Stimulated activated CD8-positive, alpha-beta memory T cell treated with anti-CD3 and anti-CD28 coated beads, Interleukin-2, amount 100 ng/mL, for 1 hour (primary cell): ENCODE measurements at places on chromosomes 12 and 14.

GRCh38 chr12:113378291-113378690 is 19.9 kb downstream of the PLBD2 start:
- no peak for DNase-seq

- no peak for DNase-seq
These were observed 72.5 kb downstream of the NTN4 start for GRCh38 chr12:95718006-95718431.

GRCh38 chr12:18922851-18923250 is 184.9 kb downstream of the CAPZA3 start:
- no peak for DNase-seq

- DNase-seq: no peak
These were observed 68.4 kb downstream of the ANO6 start for GRCh38 chr12:45284096-45284901.

DNA sequence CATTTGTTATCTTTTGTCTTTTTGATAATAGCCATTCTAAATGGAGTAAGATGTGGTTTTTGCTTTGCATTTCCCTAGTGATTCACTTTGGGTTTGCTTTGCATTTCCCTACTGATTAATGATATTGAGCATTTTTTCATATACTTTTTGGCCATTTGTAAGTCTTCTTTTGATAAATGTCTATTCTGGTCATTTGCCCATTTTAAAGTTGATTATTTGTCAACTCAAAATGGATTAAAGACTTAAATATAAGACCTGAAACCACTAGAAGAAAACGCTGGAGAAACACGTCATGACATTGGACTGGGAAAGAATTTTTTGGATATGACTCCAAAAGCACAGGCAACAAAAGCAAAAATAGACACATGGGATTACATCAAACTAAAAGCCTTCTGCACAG is 148.0 kb downstream of the APAF1 start:
- no peak for DNase-seq

DNA sequence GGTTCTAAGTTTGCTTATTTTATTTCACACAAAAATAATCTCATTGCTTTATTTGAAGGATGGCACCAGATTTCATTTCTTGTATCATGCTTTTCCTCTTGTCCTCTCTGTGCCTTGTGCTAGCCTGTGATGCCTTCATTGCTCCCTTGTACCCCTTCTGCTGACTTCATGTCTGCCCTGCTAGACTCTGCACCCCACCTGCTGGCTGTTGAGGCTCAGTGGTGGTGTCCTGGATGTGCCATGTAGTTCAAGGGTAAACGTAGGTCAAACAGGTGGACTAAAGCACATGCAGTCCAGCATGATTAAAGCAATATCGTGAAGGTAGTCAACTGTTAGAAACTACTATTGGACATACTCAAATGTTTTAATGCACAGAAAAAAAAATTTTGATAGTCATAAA is 21.6 kb downstream of the MRPS35 start:
- no peak for DNase-seq

GRCh38 chr12:15693228-15693911 is 95.8 kb downstream of the EPS8 start:
- DNase-seq: no peak

DNA sequence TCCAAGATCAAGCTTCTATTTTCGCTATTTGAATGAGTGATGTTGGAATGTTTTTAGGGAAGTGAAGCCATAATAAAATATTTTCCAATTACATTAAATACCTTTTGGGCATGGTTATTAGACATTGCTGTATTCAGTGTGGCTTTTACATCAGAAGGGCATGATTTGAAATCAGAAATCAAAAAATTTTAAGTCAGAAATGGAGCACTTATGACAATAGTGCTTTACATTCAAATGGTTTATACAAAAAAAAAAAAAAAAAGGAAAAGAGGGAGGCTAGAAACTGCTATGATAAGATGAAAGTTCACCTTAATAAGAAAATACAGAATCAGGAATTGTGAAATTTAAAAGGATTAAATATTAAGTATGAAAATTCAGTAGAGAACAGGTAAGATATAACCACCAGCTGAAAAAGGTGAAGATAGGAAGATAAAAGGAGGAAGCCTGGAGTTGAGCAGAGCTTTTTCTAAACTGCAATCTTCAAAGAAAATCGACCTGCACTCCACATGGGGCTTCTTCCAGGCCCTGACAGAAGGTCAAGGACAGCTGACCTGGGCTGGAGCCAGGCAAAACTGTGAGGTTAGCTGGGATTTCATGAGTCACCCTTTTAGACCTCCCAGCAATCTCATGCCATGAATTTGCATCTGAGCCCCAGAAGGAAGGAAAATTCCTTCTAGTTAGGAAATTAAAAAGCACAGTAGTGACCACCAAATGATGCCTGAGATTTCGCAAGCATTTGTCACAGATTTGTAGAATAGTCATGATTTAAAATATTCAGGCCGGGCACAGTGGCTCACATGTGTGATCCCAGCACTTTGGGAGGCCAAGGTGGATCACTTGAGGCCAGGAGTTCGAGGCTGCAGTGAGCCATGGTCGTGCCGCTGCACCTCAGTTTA is 23.4 kb upstream of the BMP4 start:
- no peak for DNase-seq

DNA sequence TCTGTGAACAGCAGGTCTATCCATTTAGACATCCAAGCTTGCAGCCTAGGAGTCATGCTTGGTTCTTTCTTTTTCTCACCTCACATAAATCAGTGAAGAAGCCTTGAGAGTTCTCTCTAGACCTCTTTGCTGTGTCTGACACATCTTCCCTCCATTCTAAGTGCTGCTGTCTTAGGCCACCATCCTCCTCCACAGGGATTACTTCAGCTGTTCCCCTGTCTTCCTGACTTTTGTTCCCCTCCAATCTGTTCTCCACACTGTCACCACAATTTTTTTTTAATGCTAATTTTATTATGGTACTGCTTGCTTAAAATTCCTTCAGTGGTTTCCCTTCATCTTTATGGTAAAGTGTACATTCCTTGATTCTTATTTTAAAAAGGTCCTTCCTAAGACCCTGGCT is 71.8 kb downstream of the DERA start:
- DNase-seq: no peak

DNA sequence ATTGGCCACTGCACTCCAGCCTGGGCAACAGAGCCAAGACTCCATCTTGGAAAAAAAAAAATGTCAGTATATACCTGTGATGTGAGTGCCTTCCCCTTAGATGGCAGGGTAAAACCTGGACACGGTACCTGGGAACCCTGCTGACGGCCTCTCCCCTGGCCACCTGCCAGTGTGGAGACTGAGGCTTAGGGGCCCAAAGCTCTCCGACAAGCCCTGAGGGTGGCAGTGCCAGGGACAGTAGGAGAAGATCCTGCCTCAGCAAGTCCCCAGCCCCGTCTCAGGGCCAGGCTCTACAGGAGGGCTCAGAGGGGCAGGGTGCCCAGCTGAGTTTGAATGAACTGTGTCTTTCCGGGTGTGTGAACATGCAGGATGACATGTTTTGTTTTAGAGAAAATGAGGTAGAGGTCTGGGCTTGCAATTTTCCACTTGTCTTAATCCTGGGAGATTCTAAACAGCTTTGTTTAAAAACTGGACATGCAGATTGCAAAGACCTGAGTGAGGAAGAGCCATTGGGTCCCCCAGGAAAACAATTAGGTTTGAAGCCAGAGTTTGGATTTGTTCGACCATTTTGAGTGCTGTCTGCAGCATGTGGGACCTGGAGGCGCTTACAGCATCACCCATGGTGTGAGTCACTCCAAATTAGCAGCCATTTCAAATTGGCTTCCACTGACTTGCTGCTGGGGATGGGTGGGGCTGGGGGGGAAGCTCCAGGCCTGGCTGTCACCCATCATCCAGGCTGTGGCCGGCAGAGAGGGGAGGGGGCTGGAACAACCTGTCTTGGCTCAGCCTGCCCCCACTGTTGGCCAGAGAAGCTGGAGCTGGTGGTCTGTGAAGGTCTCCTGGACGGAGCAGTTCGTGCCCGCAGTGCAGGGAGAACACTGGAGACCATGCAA is 10.8 kb downstream of the TSPAN9 start:
- no peak for DNase-seq

DNA sequence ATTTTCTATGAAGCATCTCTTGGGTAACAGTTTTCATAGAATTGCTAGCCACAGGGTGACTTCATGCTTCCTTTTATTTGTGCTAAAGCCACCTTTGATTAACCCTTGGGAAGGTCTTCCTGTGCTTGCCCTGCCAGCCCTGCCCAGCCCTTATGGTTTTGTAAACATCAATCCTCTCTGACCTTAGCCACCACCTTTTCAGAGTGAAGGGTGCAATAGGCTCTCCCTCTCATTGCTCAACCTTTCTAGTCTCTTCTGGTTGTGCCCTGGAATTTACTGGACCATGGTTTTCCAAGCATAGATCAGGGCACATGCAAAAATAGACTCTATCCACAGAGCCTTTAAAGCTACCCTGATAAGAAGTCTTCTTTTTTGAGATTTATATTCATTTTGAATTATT is 77.7 kb upstream of the FRMD6 start:
- DNase-seq: no peak

DNA sequence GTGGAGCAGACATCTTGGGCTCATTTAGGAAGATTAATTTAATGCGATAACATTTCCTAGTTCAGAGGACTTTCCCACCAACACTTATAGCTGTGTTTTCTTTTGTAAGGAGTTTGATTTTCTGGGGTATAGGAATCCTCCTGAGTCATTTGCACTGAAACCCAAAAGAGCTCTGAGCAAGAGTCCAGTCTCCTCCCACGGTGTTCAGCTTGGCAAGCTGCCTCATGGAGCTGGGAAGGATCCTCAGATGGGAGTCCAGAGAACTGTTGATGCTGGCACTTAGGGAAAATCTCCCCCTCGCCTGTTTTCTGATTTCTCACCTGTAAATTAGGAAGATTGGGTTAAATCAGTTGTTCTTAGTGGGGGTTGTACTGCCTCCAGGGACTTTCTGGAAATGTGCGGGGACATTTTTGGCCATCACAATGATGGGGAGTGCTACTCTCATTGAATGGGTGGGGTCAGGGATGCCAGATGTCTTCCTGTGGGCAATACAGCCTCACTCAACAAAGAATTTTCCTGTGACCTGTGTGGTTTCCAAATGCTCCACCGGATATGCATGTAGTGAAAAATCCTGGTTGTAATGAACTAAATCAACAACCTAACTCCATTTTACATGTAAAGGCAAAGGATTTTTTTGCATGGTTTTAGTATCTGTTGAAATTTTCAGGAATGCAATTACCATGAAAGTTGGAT is 150.6 kb downstream of the ADCK1 start:
- DNase-seq: no peak

- no peak for DNase-seq
These were observed 13.8 kb downstream of the CLBA1 start for GRCh38 chr14:104999361-104999760.

DNA sequence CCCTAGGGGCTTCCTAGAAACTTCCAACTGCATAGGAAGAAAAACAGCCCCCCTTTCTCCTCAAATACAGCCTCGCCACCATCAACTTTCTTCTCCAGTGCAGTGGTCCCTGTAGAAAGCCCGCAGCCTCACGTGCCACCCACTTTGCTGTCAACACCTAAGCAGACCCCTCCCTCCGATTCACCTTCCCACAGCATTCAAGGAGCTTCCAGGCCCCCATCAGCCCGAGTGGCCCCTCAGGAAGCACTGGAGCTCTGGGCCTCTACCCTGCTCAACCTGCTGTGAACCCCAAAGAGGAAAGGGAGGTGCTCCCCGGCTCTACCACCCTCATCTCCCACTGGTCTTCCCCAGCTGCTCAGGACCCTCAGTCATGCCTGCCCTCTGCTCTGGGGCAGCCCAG is 55.0 kb downstream of the RNF34 start:
- no peak for DNase-seq

- no peak for DNase-seq
These were observed 49.5 kb downstream of the MAX start for GRCh38 chr14:65052832-65053231.

GRCh38 chr14:79111987-79112501 is 941.9 kb downstream of the NRXN3 start:
- DNase-seq: no peak

DNA sequence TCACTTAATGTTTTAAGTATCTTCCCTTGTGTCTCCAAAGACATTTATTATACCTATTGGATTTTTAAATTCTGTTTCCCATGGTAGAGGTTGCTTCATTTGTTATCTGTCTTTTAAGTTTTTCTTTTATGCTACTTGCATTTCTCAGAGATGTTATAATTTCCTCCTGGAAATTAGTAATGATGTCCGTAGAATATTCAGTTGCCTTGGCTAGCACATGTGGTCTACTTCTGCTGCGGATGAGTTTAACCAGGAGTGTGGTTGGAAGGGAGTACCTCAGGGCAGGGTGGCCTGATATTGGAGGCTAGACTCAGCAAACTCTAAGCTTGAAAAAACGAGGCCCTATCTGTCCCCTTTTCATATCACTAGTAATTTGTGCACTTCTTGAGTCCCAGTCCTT is 8.8 kb upstream of the EVL start:
- DNase-seq: no peak

DNA sequence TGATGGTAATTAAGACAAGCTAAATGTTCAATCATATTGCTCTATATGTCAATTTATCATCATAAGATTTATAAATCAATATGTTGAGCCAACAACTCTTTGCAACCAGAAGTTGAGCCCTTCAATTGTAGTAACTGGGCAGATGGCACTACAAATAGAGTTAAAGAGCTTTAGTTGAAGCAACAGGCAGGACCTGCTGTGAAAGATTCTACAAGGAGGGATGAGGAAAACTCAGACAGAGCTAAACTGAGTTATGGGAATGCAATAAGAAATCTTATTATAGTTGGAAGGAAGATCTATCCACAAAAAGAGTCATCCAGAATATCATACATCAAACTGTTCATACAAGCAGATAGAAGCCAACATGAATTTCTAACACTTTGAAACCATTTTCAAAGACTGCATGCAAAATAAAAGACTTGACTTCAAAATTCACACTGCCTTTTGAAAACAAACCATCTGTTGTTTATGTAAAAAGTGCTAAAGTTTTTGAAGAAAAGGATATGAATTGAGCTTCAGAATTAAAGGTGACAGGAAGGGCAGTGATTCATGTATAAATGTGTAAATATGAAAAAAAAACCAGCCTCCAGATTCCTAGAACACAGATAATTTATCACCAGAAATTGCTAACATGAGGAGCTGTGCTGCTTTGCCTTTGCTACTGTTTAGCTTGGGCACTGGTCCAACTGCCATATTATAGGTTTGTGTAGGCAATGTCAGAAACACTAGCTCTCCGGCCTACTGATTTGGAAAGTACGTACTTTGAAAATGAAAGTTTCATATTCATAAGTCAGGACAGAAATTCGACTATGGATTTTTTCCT is 133.2 kb downstream of the SLC35F4 start:
- DNase-seq: no peak

DNA sequence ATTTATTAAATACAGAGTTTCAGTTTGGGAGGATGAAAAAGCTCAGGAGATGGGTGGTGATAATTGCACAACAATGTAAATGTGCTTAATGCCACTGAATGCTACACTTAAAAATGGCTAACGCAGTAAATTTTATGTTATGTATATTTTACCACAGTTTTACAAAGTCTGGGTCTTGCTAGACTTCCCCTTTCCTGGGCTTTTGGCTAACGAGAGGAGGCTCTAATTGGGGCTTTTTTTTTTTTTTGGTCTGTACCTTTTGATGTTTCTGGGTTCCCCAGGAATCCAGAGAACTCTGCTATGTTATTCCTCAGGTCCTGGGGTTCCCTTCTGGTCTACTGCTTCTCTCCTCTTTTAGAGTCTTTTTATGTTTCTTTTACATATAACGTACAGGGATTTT is 355.5 kb downstream of the CACNA1C start:
- no peak for DNase-seq

GRCh38 chr14:69960296-69960695 is 81.1 kb downstream of the SMOC1 start:
- DNase-seq: no peak

GRCh38 chr12:41970744-41971143 is 173.9 kb downstream of the GXYLT1 start:
- no peak for DNase-seq

GRCh38 chr12:64610079-64610659 is at the start of gene RASSF3:
RASSF3 (plus strand) TSS chr12:64610495; CDS start chr12:64610633, 138 bp downstream.
- peak; percentile 54 for DNase-seq

GRCh38 chr12:105841840-105842239 is 296.9 kb downstream of the NUAK1 start:
- no peak for DNase-seq
